ENCODE measurements at places on chromosomes 4 and X.

- DNase-seq = no peak
These were observed 20.8 kb upstream of the PRPS2 start for GRCh38 chrX:12770440-12770839.

GRCh38 chr4:103074744-103075434 lies 1.7 kb downstream of the SLC9B2 start:
- no peak for DNase-seq

- DNase-seq = peak; percentile 1
These were observed at the start of gene NDST3 for GRCh38 chr4:118034053-118034785. Gene NDST3 (plus strand): TSS chr4:118034486. CDS start chr4:118053911, 19,425 bp downstream.

GRCh38 chrX:134753718-134754008 lies 95.4 kb upstream of the PLAC1 start:
- DNase-seq = no peak

DNA sequence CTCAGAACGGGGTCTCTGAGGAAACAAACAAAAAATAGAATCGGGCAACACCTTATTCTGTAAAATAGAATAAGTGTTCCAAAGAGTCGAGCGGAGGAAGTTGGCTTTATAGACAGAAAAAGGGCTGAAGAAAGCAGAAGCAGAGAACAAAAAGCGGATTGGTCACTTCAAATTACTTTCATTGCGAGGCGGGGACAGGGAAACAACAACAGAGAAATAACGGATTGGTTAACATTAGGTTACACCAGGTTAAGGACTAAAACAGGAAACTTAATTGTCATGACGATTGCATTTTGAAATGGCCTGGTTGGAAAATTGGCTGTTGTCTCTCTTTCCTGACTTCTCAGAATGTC lies 433 bp upstream of the COQ2 start:
- DNase-seq = no peak

- no peak for DNase-seq
These were observed 675 bp downstream of the PRIMPOL start for GRCh38 chr4:184649971-184650855.

GRCh38 chr4:74166135-74166534 lies 8.2 kb downstream of the MTHFD2L start:
- no peak for DNase-seq

GRCh38 chrX:72255445-72255844 lies 16.6 kb upstream of the ERCC6L start:
- no peak for DNase-seq

- DNase-seq = no peak
These were observed 149.5 kb downstream of the SHROOM3 start for GRCh38 chr4:76584241-76585152.

- DNase-seq = no peak
These were observed 339.0 kb upstream of the DDX53 start for GRCh38 chrX:22660756-22661155.

- DNase-seq = no peak
These were observed 212.8 kb upstream of the GYPA start for GRCh38 chr4:144353292-144353691.

GRCh38 chr4:90121676-90122354 lies 5.4 kb upstream of the CCSER1 start:
- no peak for DNase-seq

GRCh38 chr4:54840992-54841768 lies 183.4 kb downstream of the KIT start:
- DNase-seq = no peak

DNA sequence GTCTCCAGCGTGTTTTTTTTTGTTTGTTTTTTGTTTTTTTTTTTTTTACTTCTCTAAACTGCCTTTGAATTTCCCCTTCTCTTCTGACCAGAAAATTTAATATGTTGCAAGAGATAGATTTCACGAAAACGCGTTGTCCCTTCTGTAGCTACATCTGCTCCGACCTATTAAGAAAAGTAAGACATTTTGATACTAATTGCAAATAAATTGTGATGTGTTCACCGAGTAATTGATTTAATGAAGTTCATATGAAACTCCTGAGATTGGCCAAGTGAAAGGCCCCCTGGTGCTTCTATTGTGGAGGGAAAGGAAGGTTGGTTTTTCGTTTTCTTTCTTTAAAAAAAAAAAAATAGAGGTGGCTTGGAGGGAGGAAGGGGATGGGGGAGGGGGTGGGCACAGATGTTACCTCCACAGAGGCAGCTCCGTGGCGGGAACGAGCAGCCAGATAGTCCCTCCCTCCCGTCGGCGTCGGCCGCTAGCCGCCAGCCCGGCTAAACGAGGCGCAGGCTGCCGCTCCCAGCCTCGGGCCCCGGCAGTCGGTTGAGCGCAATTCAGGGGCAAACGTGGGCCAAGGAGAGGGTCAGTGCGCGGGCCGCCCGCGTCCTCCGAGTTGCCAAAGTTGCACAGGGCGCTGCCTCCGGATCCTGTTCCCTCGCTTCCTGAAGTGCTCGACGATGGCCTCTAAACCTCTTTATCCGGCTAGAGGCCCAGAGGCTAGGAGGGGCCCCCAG lies 139.1 kb upstream of the ZIC3 start:
- DNase-seq = no peak

DNA sequence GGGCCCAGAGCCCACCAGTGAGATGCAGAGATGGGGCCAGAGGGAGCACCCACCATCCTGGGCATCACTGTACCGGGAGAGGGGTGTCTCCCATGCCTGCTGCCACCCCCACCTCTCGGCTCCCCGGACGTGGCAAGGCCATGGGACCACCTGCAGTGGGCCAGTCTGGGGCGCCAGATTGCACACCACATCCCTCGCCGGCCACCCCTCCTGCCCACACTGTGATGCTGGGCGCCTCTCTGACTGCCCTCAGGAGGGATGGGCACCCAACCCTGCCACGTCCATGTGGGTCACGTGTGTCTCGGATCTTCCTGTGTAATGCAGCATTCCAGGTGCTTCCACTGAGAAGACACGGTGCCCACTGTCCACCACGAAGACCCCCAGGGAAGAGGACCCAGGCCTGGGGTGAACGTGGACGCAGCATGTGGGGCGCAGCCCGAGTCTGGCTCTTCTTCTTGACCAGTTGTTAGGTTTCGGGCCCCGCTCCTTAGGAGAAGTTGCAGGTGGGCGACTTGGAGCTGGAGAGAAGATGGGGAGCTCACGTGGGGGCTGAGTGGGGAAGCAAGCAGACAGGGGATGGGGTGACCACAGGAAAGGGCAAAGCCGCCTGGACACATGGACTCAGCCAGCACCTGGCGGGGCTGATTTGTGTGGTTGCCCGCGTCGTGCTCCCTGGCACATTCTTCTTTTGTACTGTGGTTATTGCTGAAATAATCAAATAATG lies 47.7 kb downstream of the ZFYVE28 start:
- DNase-seq = no peak

- DNase-seq = no peak
These were observed 2.2 kb downstream of the KIT start for GRCh38 chr4:54659749-54660535.

DNA sequence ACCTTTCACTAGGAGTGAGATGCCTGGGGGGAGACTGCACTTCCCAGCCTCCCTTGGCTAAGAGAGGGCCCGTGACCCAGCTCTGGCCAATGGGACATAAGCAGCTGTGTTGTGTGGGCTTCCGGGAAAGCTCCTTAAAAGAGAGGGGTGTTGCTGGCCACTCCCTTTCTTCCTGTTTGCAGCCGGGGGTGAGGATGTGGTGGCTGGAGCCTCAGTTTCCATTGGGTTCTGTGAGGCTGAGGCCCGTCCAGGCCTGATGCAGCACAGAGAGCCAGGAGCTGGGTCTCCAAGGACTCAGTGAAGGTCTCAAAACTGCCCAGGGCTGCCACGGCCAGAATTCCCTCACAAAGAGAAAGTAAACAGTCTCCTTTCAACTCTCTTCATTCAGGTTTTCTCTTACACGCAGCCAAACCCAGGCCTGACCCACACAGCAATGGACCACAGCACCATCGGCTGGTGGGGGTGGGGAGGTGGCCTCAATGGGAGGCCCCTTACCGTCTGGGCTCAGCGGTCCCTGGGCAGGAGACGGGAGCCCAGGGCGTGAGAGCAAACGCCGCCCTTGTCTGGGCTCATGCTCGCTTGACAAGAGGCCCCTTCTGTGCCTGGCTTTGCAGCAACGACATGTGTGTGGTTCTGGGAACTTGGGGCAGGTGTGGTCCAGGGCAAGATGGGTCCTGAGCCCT lies 6.6 kb downstream of the NKX1-1 start:
- no peak for DNase-seq

- DNase-seq = no peak
These were observed 651 bp downstream of the UCHL1 start for GRCh38 chr4:41257257-41257901.

GRCh38 chr4:148850257-148850995 lies 408.2 kb upstream of the NR3C2 start:
- DNase-seq = no peak

DNA sequence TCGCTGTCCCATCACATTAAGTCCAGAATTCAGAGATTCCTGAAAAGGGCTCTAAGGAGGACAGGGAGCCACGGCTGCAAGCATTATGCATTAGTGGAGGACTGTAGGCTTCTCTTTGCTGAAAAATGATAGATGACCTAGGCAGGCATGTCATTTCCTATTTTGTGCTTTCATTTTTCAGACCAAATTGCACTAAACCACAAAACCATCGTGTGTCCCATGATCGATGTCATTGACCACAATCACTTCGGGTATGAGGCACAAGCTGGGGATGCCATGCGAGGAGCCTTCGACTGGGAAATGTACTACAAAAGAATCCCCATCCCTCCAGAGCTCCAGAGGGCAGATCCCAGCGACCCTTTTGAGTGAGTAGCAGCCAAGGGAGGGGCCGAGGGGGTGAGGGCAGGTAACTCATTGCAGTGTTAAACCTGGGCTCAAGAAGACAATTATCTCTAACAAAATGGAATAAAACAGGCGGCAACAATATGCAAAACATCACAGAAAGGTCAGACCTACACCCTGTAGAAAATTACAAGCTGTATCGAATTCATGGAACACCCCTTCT lies 355.2 kb upstream of the GALNT7 start:
- no peak for DNase-seq

DNA sequence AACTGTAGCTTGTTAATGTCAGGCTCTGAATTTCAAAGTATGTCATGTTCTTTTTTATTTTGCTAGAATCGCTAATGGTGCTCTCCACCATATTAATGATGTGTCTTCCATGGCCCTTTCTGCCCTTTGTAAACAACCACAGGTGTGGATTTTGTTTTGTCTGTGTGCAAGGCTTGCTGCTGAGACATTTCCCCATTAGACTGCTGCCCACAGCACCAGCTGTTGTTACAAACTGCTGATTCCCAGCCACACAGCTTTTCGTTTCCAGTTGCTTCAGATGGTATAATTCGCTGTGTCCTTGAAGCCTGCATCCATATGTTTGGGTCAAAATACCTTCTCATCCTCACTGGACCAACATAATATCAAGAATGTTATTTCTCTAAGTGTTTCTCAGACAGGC lies 32.8 kb downstream of the KCNIP4 start:
- no peak for DNase-seq

DNA sequence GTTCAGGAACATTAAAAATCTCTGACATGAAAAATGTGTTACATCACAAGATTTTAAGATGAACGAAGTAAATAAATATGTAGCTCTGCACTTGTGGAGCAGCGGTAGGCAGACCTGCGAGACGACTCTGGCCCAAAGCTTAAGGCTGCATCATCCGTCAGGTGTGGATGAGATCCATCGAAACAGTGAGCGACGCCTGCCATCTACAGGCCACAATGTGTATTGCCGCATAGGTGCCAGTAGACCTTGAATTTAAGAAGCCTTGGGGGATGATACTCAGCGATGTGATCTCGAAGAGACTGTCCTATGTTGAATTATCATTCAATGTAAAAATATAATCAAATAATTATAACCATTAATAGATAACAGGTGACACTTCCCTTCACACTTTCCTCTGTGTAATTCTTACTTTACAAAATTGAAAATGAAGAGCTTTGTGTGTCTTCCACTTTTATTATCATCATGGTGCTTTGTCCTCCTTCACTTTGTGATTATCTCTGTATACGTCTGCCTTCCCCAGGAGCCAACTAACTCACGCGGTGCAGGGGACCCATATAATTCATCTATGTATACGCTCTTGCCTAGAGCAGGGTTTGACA lies 851.0 kb downstream of the RAB28 start:
- DNase-seq = peak; percentile 15

DNA sequence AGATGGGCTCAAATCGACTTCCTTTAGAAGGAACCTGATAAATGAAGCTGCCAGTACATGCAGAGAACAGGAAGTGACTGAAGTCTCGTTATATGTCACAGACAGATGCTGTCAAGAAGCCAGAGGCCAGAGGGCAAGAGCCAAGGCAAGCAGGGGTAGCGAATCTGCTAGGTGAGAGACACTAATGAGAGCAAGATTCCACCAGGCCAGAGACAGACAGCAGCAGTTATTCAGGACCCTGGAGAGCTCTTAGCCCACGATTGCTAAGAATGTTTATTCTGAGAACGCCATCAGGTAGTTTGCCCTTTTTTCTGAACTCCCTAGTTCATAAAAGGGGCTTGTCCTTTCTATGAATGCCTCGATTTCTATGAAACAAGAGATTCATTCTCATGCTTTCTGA lies 73.7 kb downstream of the BEND2 start:
- DNase-seq = no peak

DNA sequence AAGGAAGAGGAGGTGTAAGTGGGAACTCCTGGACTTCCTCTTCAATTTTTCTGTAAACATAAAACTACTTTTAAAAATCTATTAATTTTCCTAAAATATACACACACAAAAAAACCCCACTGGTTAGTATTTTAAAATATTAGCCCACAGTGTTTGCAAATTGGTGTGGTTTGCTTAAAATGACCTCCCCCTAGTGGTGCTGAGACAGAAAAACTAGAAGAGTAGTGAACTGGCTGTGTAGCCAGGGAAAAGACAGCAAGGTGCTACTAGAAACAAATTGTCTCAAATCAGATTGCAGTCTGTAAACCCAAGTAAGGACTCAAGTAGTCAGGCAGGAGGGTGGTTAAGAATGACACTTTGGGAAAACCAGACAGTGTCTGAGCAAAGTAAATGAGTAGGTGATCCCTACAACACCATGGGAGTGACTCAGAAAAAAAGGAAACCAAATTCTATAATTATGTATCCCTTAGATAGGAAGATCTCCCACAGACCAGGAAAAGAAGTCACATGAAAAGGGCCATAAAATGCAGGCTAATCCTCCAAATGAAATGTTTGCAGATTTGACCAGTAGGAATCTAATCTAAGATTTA lies 26.0 kb downstream of the AMTN start:
- no peak for DNase-seq

GRCh38 chr4:82484996-82485783 lies 54.8 kb downstream of the ENOPH1 start:
- DNase-seq = peak; percentile 7

DNA sequence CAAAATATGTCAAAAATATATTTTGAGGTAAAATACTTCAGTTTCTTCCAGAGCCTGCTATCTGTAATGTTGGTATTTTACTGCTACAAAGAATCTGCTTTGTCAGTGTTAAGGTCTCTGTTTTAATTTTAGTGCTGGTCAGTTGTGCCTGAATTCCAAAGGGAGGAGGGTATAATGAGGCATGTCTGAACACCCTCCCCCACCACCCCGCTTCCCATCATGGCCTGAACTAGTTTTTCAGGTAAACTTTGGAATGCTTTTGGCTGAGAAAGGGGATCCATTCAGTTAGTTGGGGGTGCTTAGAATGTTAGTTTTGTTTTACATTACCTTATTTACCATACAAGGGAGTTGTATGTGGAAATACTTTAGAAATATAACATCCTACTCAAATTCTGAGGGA lies 158.5 kb downstream of the MID1IP1 start:
- DNase-seq = no peak

GRCh38 chr4:8762356-8762755 lies 109.3 kb downstream of the HMX1 start:
- no peak for DNase-seq

Data from brain pericyte (primary cell).